ENCODE measurements at places on chromosomes 2 and 18. TPM values are rescaled to one million over a fixed set of nuclear protein-coding genes. Genes with fewer than 3 reads are reported as not detected.

The PSME4 gene
- 87.6 TPM for total RNA-seq

The GAD1 gene
- 0.44 TPM for total RNA-seq

The TMEM237 gene
- 68.8 TPM for total RNA-seq

The HOXD4 gene
- total RNA-seq: not detected

The KLHL14 gene
- not detected for total RNA-seq

The GPR45 gene
- 0.44 TPM for total RNA-seq

The ABCG8 gene
- total RNA-seq: not detected

The SPEG gene
- 92.9 TPM for total RNA-seq

The POTEE gene
- 1.4 TPM for total RNA-seq

- H3K4me1 ChIP-seq: peaks cover 13% of the 10 kb centered on the region
- H3K36me3 ChIP-seq: no peaks in the 10 kb centered on the region
- H3K27ac ChIP-seq: no peak overlapping the region
- H3K27me3 ChIP-seq: no peaks in the 10 kb centered on the region
Observed at GRCh38 chr2:190270298-190270697, 49.3 kb downstream of the HIBCH start.

DNA sequence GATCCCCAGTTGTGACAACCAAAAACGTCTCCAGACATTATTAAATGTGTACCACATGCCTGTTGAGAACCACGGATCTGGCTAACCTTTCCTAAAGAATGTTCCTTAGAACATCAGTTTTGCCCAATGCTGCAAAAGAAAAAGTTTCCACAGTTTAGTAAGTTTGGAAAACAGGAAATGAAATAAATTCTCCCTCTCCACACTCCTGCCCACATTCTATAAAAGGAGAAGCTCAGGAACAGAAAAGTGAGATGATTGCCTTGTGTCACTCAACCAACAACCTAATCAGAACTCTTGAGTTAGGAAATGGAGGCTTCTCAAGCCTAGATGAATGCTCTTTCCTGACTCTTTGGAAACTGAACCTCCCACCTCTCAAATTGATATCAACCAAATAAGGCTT is 56.1 kb upstream of the NFE2L2 start:
- no peak for DNase-seq
- no peak overlapping the region for H3K4me3 ChIP-seq
- H3K36me3 ChIP-seq: no peaks in the 10 kb centered on the region
- no peaks in the 10 kb centered on the region for H3K27me3 ChIP-seq
- no peak overlapping the region for H3K27ac ChIP-seq

GRCh38 chr2:75087736-75088135 is 111.6 kb downstream of the TACR1 start:
- H3K27me3 ChIP-seq: peaks cover 2% of the 10 kb centered on the region
- H3K36me3 ChIP-seq: no peaks in the 10 kb centered on the region
- no peak overlapping the region for H3K27ac ChIP-seq
- no peak for DNase-seq

GRCh38 chr18:54766634-54767033 is 61.6 kb upstream of the RAB27B start:
- no peak overlapping the region for H3K27ac ChIP-seq
- H3K27me3 ChIP-seq: no peaks in the 10 kb centered on the region
- no peaks in the 10 kb centered on the region for H3K4me1 ChIP-seq
- H3K4me3 ChIP-seq: no peak overlapping the region
- no peak for DNase-seq
- no peaks in the 10 kb centered on the region for H3K36me3 ChIP-seq

DNA sequence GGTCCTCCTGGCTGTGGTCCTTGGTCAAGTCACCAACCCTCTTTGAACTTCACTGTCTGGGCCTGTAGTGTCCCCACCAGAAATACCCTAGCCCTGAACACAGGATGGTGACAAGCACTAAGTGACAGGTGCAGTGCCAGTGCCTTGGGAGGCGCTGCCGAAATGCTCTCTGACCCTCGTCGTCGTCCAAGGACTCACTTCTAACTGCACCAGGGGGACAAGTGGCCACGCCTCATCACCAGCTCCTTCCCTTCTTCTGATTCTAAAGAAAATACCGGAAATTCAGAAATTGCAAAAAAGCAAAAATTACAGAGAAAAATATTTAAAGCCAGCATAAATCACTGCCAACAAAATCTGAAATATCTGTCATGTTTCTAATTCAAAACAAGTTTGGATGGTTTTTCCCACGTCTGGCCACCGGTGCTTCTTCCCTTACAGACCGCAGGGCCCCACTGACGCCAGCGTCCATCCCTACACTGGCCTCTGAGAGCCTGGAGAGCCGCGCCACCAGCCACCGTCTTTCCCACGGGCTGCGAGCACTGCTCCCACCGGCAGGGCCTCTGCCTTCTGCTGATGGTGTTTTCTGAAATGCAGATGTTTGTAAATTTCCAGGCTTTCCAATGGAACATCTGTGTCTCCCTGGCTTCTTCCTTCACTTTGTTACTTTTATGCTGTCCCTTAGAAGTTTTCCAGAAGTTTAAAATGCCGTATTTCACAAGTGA is 37.4 kb upstream of the GPC1 start:
- no peak overlapping the region for H3K27ac ChIP-seq
- DNase-seq: no peak
- peaks cover 4% of the 10 kb centered on the region for H3K27me3 ChIP-seq
- H3K36me3 ChIP-seq: no peaks in the 10 kb centered on the region
- H3K4me1 ChIP-seq: peaks cover 1% of the 10 kb centered on the region
- no peak overlapping the region for H3K4me3 ChIP-seq

DNA sequence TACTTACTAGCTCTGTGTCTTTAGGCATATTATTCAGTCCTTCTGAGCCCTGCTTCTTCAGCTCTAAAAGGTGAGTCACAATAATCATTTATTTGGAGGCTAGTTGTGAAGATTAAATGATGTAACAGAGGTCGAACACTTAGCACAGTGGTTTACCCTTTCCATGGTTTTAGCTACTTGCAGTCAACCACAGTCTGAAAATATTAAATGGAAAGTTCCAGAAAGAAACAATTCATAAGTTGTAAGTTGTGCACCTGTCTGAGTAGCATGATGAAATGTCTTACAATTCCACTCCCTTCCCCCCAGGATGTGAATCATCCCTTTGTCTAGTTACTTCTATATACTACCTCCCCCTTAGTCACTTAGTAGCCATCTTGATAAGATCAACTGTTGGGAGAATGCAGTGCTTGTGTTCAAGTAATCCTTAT is 217.6 kb upstream of the THUMPD2 start:
- H3K4me1 ChIP-seq: no peaks in the 10 kb centered on the region
- H3K27ac ChIP-seq: no peak overlapping the region
- no peak for DNase-seq
- H3K4me3 ChIP-seq: no peak overlapping the region
- no peaks in the 10 kb centered on the region for H3K36me3 ChIP-seq

DNA sequence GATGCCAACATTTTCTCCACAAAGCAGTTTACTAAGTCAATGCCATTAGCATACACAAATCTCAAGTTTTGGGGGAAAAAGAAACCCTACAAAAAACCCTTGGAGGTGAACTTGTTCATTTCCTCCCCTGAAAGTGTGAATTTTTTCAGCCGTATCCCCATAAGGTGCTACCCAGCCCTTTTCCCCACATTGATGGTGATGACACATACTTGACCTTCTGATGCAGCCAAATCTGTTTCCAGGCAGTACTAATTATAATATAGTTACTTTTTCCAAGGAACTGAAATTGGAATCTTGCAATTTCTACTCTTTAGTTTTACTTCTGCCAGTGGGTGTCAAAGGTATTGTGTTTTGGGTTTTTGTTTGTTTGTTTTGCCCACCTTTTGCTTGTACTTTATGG is 474.5 kb downstream of the TGIF1 start:
- DNase-seq: no peak
- H3K4me1 ChIP-seq: no peaks in the 10 kb centered on the region
- H3K27ac ChIP-seq: no peak overlapping the region
- peaks cover 2% of the 10 kb centered on the region for H3K27me3 ChIP-seq
- no peaks in the 10 kb centered on the region for H3K36me3 ChIP-seq

- peaks cover 6% of the 10 kb centered on the region for H3K4me1 ChIP-seq
- H3K4me3 ChIP-seq: no peak overlapping the region
- H3K27me3 ChIP-seq: no peaks in the 10 kb centered on the region
- no peak overlapping the region for H3K27ac ChIP-seq
- no peak for DNase-seq
Observed at GRCh38 chr2:6788614-6789013, 77.1 kb downstream of the CMPK2 start.

- no peaks in the 10 kb centered on the region for H3K36me3 ChIP-seq
- DNase-seq: no peak
- no peaks in the 10 kb centered on the region for H3K27me3 ChIP-seq
- peaks cover 14% of the 10 kb centered on the region for H3K4me1 ChIP-seq
- peak overlapping the region; percentile 44 for H3K27ac ChIP-seq
Observed at GRCh38 chr2:217412721-217413120, 552.9 kb upstream of the TNP1 start.

DNA sequence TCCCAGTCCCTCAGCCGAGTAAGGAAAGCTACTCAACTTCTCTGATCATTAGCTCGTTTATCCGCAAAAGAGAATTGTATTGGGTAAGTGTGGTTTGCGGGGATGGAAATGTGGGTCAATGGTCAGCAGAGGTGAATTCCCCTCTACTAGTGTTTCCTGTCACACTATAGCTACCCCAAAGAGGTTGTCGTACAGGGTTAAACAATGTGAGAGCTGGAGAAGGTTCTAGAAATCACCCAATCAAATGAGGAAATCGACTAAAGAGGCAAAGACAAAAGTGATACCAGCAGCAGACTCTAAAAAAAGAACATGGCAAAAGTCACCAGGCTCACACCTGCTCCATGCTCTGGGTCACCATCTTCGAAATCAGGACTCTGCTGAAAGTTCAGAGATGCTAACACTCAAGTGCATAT is 144.7 kb upstream of the ITGA4 start:
- H3K27ac ChIP-seq: no peak overlapping the region
- DNase-seq: no peak
- H3K4me1 ChIP-seq: no peaks in the 10 kb centered on the region
- H3K27me3 ChIP-seq: no peaks in the 10 kb centered on the region

DNA sequence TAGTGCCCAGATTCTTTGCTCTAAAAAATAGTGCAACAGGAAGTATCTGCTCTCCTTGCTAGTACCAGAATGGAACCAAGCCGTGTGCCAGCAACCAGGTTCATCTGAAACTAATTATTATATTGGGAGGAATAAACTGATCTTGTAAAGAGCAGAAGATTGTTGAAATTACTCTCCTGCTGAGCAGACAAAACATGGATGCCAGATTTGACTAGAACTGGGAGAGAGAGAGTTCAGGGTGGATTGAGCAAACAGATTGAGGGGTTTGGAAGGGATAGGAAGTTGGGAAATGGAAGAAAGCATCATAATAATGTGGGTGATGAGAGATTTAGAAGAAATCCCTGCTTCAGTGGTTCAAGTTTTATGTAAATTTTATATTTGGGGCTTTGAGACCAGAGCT is 160.1 kb upstream of the RASGRP3 start:
- no peaks in the 10 kb centered on the region for H3K27me3 ChIP-seq
- no peaks in the 10 kb centered on the region for H3K36me3 ChIP-seq
- no peaks in the 10 kb centered on the region for H3K4me1 ChIP-seq

DNA sequence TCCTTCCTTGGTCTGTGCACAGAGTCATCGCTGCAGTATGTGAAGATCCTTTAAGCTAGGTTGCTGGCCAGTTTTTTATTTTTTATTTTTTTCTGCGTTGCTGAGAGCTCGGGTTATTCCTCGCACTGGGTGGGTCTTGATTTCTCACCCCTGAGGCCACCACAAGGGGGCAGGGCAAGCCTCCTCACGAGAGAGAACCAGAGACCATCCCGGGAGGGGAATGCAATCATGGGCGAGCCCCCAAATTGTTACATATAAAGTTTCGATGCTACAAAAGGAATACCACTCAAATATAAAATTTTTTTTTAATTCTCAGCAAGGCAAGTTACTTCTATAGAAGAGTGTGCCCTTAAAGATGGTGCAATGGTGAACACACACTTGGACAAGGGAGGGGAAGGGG is 24.9 kb downstream of the HTR2B start:
- peaks cover 8% of the 10 kb centered on the region for H3K27me3 ChIP-seq
- H3K4me3 ChIP-seq: no peak overlapping the region
- peaks cover 27% of the 10 kb centered on the region for H3K36me3 ChIP-seq
- H3K27ac ChIP-seq: no peak overlapping the region
- peak; percentile 27 for DNase-seq
- peaks cover 27% of the 10 kb centered on the region for H3K4me1 ChIP-seq

DNA sequence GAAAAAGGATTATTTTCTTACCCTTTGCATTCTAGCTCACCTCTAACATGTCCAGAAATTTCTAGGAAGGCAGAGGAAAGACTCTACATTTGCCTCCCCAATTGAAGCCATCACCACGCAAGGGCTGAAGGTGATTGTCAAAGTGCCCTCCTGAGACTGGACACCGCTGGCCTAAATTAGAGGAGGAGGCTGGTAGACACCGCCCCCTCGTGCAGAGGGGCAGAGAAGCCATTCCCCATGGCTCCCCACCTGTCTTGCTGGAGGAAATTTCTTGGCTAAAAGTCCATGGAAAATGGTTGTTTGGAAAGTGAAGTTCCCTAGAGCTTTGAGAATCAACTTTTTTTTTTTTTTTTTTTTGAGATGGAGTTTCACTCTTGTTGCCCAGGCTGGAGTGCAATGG is 31.3 kb upstream of the CREB1 start:
- H3K4me1 ChIP-seq: peaks cover 5% of the 10 kb centered on the region
- no peak for DNase-seq
- no peak overlapping the region for H3K27ac ChIP-seq
- no peak overlapping the region for H3K4me3 ChIP-seq

All from glutamatergic neuron (in vitro differentiated cells).